ENCODE measurements at places on chromosomes 6 and 20.

DNA sequence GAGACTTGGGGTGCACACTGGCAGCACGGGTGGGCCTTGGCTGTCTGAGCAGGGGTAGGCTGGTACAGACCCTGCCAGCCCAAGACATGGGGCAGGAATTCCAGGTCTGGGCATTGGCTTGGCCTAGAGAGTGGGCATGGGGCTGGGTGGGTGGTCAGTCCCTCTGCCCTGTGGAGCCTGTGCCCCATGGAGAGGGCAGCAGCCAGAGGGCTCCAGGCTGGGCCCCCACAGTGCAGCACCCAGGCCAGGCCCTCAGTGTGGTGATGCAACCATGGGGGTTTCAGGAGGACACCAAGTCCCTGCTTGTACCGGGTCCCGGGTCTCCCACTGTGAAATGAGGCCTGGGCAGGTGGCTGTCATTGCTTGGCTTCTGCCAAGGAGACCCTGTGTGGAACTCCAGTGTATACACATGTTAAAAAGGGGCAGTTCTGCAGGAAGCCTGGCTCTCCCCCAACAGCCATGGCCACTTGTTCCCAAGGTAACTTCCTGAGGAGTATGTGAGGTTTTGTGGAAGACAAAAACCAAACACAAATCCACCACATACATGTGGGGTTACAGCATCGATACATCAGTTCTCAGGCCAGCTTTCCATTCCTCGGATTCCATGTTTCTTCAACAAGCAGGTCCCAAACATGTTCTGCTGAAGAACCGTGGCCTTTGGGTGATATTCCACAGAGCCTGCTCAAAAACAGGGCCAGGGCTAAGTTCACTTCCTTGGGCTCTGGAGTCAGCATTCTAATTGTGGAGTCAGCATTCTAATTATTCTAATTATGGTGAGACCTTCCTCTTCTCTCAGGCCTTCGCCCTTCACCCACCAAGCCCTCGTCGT lies 77.3 kb downstream of the DACT2 start:
- DNase-seq, result no peak

GRCh38 chr20:18304618-18305017 lies 16.3 kb downstream of the ZNF133 start:
- DNase-seq, result no peak

DNA sequence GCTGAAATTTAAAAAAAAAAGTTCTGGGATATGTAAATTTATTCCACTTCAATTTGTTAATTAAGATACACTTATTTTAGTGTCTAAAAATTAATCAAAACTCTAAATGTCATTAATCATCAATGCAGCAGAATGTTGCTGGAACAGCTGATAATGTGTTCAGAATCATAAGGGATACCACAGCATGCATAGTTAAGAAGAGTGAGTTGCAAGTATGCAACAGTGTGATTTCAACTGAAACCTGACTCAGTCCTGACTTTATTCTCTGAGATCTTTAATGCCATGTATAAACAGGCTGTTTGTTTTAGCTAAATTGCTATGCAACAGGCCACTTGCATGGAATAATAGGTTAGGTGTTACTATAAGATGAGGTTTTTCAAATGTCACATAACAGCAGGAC lies 1.4 kb downstream of the GRIK2 start:
- DNase-seq, result no peak

DNA sequence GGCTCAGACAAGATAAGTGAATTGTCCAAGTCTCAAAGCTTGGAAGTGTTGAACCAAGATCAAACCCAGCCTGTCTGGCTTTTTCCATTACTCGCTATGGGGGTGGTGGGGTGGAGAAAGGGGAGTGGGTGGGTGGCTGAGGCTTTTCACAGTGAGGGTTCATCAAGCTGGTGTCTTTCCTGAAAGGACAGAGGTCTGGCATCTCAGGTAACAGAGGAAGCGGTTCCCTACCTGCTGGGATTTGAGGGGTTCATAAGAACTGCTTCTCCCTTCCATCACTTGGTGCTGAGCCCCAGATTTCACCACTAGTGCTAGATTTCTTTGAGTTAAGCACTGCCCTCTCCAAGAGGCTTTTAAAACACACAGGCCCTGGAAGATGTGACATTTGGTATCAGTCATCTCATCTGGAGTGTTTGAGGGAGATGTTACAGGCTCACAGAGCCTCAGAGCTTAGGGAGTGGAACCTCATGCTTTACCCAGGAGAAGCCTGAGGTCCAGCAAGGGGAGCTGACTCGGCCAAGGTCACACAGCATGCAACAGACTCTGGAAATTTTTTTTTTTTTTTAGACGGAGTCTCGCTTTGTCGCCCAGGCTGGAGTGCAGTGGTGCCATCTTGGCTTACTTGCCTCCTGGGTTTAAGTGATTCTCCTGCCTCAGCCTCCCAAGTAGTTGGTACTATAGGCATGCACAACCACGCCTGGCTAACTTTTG lies 6.0 kb upstream of the VEGFA start:
- DNase-seq, result no peak

GRCh38 chr6:38187325-38187724 lies 367.8 kb downstream of the ZFAND3 start:
- DNase-seq, result no peak

GRCh38 chr20:34538671-34539123 lies 19.8 kb upstream of the MAP1LC3A start:
- peak; percentile 45 for DNase-seq

DNA sequence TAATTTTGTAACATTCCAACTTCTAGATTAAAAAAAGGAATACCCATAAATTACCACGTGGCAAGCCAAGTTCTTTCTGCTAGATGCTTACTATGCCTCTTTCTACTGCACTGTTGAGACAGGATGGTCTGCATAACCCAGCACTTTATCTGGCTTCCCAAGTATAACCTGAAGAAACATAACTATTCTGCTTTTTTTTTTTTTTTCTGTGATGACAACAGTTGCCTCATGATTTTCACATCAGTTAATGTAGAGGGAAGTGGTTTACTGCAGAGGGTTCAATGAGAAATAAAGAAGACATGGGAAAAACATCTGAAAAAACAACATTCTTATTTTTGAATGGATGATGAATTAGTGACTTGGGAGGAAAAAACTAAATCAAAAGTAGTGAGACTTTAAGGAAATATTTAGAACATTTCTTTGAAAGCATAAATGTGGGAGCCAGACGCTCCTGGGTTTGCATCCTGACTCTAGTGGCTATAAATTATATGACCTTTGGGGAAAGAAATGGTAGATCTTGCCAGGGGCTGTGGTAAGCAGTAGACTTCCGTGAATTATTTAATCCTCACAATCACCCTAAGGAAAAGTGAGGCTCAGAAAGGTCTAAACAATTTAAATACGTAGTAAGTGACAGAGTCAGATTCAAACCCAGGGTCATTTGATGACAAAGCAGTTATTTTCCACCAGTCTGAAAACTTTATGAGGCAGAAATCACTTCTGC lies 230.7 kb downstream of the PHACTR1 start:
- no peak for DNase-seq

DNA sequence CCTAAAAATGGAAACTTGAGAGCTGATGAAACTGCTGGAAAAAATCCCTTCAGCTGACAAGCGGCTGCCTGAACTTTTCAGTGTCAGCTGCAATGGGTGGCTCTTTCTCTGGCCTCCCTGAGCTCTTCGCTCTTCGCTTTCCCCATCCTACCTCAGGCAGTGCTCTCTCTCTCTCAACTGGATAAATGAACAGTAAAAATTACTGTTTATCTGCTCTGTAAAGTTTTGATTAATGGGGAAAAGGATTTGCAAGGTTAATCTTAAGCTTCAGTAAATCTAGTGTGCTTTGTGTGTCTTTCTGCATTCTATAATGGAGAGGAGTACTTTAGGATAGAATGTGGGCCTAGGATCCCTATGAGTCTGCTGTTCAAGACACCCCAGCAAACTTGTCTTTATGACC lies 35.1 kb downstream of the TMEM14A start:
- DNase-seq, result no peak

GRCh38 chr6:107132330-107132954 lies 17.1 kb upstream of the BEND3 start:
- DNase-seq, result no peak

DNA sequence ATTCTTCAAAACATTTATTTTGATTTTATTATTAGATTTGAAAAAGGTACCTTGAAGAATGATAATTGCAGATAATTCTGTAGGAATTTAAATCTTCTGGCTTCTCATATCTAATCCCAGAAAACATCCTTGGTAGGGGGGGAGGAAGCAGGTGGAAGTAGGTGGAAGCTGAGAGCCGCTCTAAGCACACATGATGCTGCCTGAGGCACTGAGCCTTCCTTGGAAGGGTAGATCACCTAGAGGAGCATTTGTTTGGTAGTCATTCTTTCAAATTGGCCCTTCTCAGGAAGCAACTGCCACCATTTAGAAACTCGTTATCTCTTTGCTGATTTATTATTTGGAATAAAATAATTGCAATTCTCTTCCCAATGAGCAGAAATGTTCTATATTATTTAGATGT lies 623.3 kb downstream of the CD109 start:
- no peak for DNase-seq

DNA sequence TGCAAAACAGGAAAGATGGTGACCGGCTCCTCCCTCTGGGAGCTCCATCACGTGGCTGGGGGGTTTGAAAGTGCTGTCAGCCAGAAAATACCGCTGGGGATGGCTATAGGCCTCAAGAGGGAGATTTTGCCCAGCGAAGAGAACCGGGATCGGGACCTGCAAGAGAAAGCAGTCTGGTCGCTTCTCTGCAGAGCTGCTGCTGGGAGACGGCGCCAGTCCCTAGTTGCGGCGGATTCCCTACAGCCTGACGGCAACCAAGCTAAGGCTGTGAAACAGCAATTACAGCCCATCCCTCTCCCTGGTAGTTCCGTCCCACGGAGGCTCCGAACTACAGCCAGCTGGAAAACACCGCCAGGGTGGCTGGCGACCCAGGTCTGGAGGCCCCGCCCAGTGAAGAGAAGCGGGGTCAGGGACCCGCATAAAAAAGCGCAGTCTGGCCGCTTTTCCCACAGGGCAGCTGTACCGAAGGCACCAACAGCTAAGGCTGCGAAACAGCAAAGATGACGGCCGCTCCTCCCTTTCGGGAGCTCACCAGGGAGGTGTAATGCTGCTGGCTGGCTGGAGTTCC lies 238.1 kb upstream of the IRAK1BP1 start:
- no peak for DNase-seq

DNA sequence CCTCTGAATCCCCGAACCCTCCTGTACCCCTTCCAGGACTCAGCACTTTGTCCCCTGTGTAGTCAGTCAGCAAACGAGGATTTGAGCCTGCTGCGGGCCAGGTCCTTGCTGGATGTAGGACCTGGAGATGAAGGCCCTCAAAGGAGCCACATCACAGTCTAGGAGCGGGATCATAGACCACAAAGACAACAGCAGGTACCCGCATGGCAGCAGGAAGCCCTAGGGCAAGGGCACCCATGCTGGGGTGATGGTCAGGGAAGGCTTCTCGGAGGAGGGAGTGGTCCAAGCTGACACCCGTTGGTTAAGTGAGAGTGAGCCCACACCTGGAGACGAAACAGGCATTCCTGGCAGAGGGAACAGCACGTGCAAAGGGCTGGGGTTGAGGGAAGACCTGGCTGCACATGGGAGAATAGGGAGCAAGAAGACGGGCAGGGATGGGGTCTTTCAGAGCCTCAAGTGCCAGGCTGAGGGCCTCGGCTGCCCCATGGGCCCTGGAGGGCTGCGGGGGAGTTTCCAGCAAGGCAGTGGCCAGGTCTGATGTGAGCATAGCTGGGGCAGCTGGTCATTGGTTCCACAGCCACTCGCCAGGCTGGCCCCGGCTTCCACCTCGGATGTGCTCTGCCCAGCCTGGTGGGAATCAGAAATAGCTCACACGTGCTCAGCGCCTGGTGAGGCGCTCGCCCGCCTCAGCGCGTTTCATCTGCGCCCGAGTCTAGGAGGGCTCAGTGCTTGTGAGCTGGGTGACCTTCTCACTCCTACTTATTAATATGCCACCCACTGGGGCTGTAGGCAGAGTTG lies 15.0 kb downstream of the DLGAP4 start:
- no peak for DNase-seq

GRCh38 chr20:10579942-10580341 lies 93.9 kb downstream of the JAG1 start:
- DNase-seq, result no peak

- no peak for DNase-seq
Measured at GRCh38 chr20:20604357-20604756, 108.1 kb downstream of the RALGAPA2 start.

DNA sequence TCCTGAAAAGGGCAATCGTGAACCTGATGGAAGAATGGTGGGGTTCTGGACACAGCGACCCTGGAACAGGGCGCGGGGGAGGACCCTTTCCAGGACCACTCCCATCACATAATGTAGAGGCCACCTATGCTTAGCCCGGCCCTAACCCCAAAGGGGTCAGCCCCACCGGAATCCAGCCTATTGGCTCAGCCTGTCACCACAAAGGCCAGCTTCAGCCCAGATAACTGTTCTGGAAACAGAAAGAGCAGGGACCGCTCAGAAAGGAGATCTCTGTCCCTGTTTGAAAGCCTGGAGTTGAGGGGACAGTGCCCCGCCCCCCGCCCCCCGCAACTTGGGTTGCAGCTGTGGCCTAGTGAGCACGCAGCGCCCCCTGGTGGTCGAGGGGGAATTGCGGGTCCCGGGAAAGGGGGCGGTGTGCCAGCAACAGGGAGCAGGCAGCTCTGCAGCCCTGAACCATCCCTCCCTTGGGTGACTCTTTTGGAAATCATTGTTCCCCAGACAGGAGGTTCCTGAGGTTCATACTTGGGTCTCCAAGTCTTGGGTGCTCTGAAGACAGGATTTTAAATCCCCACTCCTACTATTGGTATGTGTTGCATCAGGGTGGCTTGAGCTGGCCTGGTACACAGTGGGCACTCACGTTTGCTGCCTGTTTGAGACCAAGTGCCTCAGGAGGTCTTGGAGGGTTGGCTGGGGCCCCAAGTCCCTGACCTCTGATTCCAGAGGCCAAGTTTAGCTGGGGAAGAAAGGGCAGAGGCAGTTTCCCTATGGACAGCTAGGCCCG lies 1.5 kb downstream of the SIGLEC1 start:
- peak; percentile 91 for DNase-seq

GRCh38 chr20:61053487-61053886 lies 198.6 kb upstream of the CDH4 start:
- DNase-seq, result no peak

DNA sequence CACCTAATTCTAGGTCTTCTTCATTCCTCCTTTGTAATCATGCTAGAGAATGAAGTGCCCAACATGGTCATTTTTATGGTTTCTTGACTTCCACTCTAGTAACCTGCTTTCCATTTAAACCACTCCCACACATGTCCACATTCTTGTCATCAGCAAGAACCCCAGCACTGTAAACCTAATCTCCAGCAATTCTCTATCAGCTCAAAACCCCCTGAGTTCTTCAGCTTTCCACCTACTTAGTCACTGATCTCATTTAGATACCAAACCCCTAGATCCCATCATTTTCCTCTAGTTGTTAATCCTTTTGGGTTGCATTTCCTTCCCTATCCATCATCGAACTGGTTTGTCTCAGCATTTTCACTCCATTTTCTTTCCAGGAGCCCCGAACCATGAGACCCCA lies 49.7 kb downstream of the GOPC start:
- DNase-seq, result no peak

DNA sequence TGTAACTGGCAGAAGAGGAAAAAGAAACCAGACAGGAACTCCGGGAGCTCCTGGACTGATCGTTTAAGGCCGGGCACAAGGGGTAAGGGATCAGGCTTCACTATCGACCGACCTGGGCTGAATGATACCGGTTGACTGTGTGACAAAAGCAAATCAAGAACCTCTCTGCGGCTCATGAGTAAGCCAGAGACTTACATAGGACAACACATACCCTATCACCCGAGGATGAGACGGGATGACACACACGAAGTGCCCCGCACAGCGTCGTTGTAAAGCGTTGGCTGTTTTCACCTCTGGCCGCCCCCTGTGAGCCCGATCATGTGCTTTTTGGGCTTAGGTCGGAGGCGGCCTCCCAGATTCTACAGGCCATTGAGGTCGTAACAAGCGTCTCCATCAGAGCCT lies 695 bp upstream of the TGIF2 start:
- DNase-seq, result no peak
